ENCODE measurements at places on chromosomes 11 and 22.

DNA sequence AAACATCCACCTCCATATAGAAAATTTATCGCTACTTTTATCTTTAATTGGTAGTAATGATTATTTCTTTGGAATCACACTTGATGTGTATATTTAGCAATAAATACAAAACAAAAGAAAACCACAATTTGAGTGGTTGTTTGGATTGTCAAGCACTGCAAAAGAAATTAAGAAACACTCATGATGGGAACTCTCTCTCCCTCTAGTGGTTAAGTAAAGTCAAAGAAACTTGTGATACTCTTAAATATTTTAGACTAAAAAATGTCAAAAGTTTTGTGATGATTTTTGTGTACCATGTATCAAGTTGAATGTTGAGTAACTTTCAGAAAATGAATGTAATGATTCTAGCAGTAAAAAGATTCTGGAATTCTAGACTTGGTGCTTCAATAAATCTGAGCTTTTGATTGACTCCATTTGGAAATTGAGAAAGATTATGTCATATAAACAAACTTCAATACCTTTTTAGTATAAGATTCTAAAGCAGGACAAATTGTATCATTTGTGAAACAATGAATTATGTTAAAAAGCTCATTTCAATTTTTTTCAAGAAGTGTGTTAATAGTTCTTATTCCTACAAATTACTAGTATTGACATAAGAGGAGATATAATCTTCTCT is 20.8 kb downstream of the MUC15 start:
- no peak for DNase-seq

- DNase-seq = no peak
Observed at GRCh38 chr22:35900483-35901168, 128.0 kb downstream of the RBFOX2 start.

- DNase-seq = no peak
Observed at GRCh38 chr11:26676641-26677040, 45.2 kb downstream of the SLC5A12 start.

DNA sequence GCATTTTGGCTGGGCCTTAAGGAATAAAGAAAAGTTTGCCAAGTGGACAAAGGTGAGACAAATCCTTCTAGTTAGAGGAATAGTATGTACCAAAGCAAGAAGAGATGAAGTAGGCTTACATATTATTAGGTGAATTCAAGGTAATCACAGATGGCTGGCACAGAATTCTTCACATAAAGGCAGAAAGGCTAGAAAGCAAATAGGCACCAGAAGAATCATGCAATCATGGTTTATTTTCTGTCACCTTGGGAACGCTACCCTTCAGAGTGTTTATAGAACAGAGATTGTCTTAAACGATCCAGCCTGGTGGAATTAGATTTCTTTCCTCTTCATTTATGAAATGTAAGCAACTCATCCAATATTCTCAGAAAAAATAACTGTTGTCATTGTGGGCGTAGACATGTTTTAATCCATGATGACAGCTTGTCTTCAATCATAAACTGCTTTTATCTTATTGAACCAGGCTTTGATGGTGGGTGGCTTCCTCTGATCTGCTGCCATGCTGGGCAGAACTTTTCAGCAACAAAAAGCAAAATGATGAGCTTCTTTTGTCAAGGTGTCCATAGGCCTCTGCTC is 49.0 kb upstream of the CSNK2A3 start:
- no peak for DNase-seq

GRCh38 chr22:29128891-29129807 is 56.3 kb downstream of the KREMEN1 start:
- no peak for DNase-seq

DNA sequence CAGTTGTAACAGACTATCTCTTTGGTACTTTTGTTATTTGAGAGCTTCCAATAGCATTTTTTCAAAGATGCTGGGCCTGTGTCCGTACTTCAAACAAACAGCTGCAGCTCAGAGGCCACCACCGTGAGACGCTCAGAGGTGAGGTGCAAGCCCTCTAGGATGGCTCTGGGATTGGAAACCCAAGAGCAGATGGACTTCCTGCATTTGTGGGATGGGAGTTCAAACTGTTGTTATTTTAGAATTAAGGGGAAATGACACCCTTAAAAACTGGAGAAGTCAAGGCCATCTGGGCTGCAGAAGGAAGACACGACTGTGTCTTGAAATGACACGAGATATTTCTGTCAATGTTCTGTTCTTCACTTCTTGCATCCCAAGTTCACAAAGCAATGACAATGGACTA is 9.2 kb upstream of the IL10RA start:
- DNase-seq = no peak

GRCh38 chr11:85712953-85713352 is 27.0 kb upstream of the CCDC89 start:
- DNase-seq = no peak

GRCh38 chr11:8652140-8652539 is 30.3 kb downstream of the TRIM66 start:
- DNase-seq = no peak

GRCh38 chr22:39240831-39241793 is 3.7 kb downstream of the PDGFB start:
- DNase-seq = no peak

DNA sequence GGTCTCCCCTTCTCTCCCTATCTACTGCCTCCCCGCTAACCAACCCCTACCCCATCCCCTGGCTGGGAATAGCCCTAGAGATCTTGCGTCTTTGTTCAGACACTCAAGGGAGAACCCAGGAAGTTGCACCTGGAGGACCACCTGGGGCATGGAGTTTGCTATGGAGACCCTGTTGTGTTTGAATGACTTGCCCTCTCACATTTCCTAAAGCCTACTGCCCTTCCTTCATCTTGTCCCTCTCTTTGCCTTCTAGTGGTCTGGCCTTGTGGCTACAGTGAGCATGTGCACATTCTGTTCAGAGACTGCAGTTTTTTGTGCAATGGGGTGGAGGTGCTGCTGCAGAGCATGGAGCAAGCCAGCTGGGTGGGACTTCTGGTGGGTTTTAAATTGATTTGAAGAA is 42.5 kb downstream of the ZNRF3 start:
- no peak for DNase-seq

DNA sequence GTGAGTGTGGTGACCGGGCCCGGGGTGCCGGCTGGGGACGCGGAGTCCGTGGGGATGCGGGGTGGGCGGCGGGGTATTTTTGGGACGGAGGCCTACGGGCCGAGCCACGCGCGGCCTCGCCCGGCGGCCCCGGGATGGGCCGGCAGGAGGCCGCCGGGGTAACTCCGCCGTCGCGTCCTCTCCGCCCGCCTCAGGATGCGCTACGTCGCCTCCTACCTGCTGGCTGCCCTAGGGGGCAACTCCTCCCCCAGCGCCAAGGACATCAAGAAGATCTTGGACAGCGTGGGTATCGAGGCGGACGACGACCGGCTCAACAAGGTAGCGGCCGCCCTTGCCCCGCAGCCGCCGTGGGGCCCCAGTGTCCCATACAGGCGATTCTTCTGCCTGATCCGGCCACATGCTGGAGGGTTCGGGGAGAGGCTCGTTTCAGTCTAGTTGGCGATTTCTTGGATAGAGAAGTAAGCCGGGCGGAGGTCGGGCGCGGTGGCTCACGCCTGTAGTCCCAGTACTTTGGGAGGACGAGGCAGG is 337 bp downstream of the RPLP2 start:
- no peak for DNase-seq

GRCh38 chr22:40757071-40757470 is 62.1 kb downstream of the SLC25A17 start:
- DNase-seq = no peak

DNA sequence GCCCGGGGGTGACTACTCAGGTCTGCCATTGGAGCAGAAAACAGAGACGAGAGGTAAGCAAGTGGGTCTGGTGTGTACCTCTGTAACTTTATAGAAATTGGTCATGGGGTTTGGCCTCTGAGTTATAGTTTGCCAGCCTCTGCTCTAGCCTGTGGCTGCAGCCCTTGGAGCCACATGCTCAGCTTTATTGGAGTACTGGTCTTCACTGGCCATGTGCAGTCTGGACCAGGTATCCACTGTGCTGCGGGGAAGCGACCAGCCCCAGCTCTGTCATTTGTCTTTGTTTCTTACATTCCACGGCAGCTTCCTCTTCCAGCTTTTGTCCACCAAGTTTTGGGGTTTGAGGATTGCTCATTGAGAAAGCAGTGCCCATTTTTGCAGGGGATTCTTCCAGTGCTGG is 453.4 kb downstream of the TBC1D22A start:
- DNase-seq = no peak

DNA sequence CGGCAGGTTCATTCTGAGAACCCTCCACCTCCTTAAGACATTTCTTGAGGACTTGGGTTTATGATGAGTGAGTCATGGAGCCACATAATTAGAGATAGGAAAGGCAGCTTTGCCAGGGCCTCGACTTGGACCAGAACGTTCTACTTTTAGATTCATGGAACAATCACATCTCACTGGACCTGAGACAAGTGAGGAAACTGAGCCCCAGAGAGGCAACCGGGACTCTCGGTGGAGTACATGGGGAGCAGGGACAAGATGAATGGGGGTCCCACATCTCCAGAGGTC is 59.5 kb downstream of the LINC01488 start:
- DNase-seq = no peak

Measured in T-helper 22 cell (primary cell).